ENCODE measurements at places on chromosomes 12 and 14. TPM values are rescaled to one million over a fixed set of nuclear protein-coding genes. Genes with fewer than 3 reads are reported as not detected.
A peak's percentile ranks its signal among the peaks of the same experiment; 100 is the strongest.

ETNK1 gene
- 88.1 TPM for total RNA-seq

CD27 gene
- 117 TPM for total RNA-seq

PCK2 gene
- 21.4 TPM for total RNA-seq

PZP gene
- not detected for total RNA-seq

HNF1A gene
- total RNA-seq, result not detected

GRCh38 chr12:27555925-27556778 lies 32.1 kb downstream of the PPFIBP1 start:
- H3K4me3 ChIP-seq, result no peak overlapping the region
- no peaks in the 10 kb centered on the region for H3K4me1 ChIP-seq
- DNase-seq, result no peak
- no peaks in the 10 kb centered on the region for H3K27me3 ChIP-seq
- no peak overlapping the region for H3K27ac ChIP-seq

DNA sequence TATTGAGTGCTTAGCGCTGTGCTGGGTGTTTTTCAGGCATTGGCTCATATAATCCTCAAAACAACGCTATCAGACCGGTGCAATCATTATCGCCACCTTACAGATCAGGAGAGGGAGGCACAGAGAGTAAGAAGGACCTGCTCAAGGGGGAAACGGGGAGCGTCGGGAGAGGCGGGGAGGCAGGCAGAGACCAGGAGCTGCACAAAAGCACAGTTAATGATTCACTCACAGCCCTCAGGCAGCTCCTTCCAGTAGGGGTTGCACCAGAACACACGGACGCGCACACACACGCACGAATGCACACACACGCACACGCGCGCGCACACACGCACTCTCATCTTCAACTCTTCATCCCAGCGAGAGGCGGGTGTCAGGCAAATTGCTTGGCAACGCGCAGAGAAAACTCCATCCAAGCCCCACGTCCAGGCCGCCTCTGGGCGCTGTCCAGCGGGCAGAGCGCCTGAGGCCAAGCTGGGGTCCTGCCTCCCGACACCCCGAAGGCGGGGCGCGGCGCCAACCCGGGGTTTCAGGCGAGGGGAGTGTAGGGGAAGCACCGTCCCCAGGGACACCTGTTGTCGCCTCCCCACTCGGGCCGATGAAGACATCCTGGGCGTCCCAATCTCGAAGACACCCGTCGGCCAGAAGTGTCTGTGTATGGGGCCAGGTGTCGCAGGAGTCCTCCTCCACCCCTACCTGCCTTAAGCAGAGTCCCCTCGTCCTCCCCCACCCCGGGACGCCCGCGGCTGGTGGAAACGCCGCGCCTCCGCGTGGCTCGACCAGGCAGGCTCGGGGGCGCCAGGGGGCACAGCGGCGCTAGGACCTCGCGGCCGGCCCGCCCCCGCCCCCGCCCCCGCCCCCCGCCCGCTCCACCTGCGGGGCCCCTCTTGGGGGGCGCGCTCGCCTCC lies 35.5 kb upstream of the STON2 start:
- H3K36me3 ChIP-seq, result no peaks in the 10 kb centered on the region
- H3K27ac ChIP-seq, result no peak overlapping the region

DNA sequence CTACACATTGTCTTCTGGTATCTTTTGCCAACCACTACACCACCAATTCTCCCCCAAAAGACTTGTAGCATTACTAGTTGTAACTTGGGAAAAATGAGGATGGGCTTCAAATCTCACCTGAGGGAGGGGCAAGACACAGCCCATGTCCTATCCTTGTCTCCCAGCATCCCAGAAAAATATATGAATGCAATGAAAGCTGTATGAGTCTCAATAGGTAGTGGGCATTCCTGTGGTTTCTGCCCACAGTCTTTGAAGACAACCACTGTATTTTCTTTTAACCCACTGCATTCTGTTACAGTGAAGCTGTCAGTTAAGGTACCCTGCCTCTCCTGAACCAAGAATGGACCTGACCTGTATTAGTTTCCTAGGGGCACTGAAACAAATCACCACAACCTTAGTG lies 336.2 kb upstream of the TMPO start:
- no peak overlapping the region for H3K4me3 ChIP-seq
- no peaks in the 10 kb centered on the region for H3K36me3 ChIP-seq
- DNase-seq, result no peak
- no peak overlapping the region for H3K27ac ChIP-seq

- H3K4me1 ChIP-seq, result peaks cover 30% of the 10 kb centered on the region
- no peak overlapping the region for H3K27ac ChIP-seq
- H3K27me3 ChIP-seq, result no peaks in the 10 kb centered on the region
- H3K4me3 ChIP-seq, result peak overlapping the region; percentile 63
- H3K36me3 ChIP-seq, result no peaks in the 10 kb centered on the region
These were observed 945 bp upstream of the HIP1R start for GRCh38 chr12:122834104-122834920.

DNA sequence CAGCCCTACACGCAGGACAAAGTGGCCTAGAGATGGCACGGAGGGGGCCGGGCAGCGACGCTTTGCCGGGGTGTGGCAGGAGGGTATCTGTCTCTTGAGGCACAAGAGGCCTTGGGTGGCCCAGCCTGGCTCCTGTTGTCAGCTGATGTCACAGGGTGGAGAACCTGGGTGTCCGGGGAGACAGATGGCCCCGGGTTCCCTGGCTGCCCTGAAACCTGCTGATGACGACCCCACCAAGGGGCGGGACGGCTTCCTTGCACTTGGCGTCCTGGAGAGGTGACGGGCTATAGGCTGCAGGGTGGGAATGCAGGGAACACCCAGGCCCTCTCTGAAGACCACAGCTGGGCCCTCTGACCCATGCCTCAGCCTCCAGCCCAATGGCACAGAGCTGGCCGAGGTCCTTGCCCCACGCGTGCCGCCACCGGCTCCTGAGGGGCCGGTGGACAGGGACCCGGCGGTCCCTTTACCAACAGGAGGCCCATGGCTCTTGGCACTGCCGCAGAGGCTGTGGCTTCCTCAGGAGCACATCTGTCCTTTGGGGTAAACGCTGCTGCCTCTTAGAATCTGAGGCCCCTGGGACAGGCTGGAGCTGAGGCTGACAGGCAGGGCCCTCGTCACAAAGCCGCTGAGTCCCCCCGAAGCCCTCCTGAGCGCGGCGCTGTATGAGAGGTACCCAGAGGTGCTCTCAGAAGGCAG lies 16.4 kb downstream of the TRMT61A start:
- H3K27ac ChIP-seq, result no peak overlapping the region
- H3K36me3 ChIP-seq, result no peaks in the 10 kb centered on the region
- H3K4me1 ChIP-seq, result no peaks in the 10 kb centered on the region
- DNase-seq, result no peak
- no peaks in the 10 kb centered on the region for H3K27me3 ChIP-seq

DNA sequence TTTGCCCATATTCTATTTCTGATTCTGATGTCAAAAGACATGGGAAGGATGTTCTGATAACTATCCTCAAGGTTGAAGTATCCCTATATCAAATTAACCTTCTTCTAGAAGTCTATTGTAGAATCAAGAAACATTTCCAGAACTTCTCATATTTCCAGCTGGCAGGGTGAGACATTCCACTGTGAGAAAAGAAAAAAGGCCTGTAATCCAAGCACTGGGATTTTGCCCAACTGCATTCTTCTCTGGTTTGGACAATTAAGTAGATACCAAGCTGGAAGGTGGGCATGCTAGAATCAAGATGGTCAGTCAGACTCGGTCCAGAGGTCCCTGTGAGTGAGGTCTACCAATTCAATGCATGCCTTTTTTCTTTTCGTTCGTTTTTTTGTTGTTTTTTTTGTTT lies 60.9 kb downstream of the MAP3K9 start:
- peaks cover 10% of the 10 kb centered on the region for H3K36me3 ChIP-seq
- no peaks in the 10 kb centered on the region for H3K4me1 ChIP-seq
- H3K27ac ChIP-seq, result no peak overlapping the region

- no peaks in the 10 kb centered on the region for H3K4me1 ChIP-seq
- H3K27ac ChIP-seq, result no peak overlapping the region
- DNase-seq, result no peak
These were observed 35.9 kb downstream of the CRADD start for GRCh38 chr12:93713060-93713459.

Data from CD4-positive, alpha-beta memory T cell (primary cell).